Right lobe of liver (tissue), 6 donors: ENCODE measurements at places on chromosomes 3 and 15. TPM values are rescaled to one million over a fixed set of nuclear protein-coding genes. Genes with fewer than 3 reads are reported as not detected.

GRCh38 chr3:118968111-118968510 is 66.5 kb downstream of the IGSF11 start:
- DNase-seq, result no peak

DNA sequence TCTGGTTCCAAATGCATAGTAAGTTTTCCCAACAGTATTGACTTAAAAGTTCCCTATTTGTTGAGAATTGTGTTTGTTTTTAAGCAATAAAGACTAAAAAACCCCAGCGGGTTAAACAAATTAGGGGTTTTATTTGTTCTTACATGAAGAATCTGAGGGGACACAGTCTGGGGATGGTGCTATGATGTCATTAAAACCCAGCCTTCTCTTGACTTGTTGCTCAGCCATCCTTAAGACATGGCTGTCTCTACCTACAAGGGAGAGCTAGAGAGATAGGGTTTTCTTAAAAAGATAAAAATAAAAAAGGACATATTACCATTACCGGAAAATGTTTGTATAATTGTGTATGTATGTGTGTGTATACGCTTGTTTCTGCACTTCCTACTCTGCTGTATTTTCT is 11.7 kb upstream of the ARL14 start:
- no peak for DNase-seq

DNA sequence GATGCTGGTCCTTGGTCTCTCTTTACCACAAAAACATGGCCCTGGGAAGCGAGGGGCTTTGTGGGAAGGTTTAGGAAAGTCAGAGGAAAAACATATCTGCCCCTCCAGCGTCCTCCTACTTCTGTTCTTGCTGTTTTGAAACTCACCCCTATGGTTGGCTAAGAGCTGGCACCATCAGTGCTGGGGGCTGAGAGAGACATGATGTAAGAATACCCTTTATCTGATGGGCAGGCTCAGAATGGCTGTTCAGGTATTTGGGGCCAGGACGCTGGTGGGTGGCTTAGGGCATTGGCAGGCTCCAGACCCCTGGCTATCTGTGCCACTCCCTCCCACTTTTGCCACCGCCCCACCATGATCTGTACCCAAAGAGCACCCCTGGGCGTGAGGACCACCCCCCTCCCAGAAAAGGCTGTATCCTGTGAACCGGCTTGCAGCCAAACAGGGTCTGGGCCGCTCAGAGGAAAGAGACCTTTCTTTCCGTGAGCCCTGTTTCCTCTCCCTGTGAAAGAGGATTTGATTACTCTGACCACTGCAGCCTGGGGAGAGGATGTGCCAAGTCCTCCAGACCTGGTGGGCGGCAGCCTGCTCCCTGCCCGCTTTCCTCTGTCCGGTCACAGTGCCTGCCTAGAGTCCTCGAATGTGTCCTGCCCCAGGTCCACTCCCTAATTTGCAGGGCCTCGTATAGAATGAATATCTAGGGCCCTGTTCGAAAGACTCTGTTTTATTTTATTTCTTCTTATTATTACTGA is 61.3 kb upstream of the SLC6A6 start:
- no peak for DNase-seq

- DNase-seq, result no peak
Measured at GRCh38 chr3:98730886-98731537, 32.1 kb upstream of the ST3GAL6 start.

DNA sequence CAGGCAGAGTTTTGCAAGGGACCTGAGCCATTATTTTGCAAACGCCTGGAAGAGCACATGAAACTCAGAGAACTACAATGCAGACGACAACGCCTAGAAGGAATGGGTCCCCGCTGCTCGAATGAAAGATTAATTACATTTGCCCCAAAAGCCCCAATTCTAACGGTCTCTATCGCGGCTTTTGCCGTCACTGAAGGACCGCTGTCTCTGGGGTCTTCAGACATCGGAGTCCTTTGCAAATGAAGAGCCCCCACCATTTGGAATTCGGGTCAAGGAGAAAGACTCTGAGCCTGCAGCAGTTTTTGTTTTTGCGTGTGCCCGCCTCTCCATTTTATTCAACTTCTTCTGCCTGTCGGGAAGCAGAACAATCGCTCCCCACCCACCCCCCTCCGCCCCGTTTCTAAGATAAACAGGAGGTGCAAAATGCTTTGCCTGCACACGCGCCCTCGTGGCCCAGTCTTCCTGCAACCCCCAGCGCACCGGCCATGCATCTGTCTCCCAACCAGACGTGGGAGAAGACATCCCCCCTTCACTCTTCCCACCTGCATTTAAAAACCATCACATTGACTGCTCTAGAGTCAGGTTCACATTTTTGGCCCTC is 13.5 kb downstream of the SOX2 start:
- DNase-seq, result no peak

DNA sequence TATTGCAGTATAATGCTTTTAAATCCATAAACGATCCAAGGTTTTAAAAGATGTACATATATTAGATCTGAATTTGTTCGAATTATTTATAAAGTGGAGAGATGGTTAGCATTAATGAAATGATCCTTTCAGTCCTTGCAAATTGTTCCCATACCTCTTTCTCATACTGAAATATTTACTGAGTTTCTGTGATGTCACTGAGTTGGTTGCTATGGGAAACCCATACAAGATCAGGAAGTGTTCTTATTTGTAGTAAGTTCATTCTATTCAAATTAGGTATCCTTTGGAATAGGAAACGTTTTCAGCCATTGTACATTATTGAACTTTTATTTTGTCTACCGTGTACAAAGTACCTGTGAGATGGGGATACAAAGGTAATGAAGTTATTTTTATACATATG is 73.2 kb upstream of the CHL1 start:
- no peak for DNase-seq

- no peak for DNase-seq
Measured at GRCh38 chr3:170734735-170735065, 135.3 kb downstream of the RPL22L1 start.

CCR4 gene
- 0.11 TPM for total RNA-seq

RNU6-1 gene
- not detected for total RNA-seq

GRCh38 chr15:90482124-90483011 is 47.4 kb upstream of the CRTC3 start:
- no peak for DNase-seq

DNA sequence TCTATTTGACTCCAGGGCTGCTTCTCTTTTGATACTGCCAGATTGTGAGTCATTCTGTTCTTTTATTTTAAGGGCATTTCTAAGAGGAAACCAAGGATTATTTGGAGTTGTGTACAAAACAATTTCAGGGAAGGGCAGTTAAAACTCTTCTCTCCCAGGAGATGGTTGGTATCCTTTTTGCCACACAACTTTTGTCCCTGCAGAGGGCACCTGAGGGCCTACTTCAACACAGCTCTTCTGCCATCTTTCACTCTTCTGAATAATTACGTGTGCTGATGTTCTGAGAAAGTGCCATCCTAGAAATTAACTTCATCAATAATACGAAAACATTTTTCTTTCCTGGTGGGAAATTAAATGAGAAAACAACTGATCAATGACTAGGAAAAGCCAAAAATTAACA is 75.7 kb upstream of the GADL1 start:
- no peak for DNase-seq

GRCh38 chr15:32870240-32871033 is 152.6 kb downstream of the GREM1 start:
- DNase-seq, result no peak
